ENCODE measurements at places on chromosomes 7 and 10.
A peak's percentile ranks its signal among the peaks of the same experiment; 100 is the strongest.

- no peaks in the 10 kb centered on the region for H3K27me3 ChIP-seq
- H3K36me3 ChIP-seq: peaks cover 23% of the 10 kb centered on the region
- H3K27ac ChIP-seq: no peak overlapping the region
- H3K4me3 ChIP-seq: no peak overlapping the region
- DNase-seq: no peak
Measured at GRCh38 chr7:27611059-27611458, 51.6 kb downstream of the HIBADH start.

DNA sequence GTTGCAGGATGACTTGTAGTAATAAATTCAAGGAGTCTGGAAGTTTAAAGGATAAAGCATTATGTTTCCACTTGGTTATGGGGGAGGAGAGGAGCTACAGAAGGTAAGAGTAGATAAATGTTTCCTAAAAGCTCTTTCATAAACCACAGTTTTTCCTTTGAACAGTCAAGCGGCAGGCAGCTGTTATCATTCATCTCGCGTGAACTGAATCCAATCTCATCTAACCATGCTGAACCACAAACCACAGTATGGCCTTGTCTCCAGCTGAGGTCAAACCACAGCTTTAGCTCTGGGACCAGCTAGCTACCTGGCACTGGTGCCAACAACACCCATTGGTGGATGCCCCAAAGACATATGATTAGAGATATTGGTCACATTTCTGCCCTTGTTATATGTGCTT lies 63.3 kb downstream of the NOC3L start:
- no peak for DNase-seq
- H3K4me3 ChIP-seq: no peak overlapping the region
- no peaks in the 10 kb centered on the region for H3K36me3 ChIP-seq
- H3K27me3 ChIP-seq: no peaks in the 10 kb centered on the region

DNA sequence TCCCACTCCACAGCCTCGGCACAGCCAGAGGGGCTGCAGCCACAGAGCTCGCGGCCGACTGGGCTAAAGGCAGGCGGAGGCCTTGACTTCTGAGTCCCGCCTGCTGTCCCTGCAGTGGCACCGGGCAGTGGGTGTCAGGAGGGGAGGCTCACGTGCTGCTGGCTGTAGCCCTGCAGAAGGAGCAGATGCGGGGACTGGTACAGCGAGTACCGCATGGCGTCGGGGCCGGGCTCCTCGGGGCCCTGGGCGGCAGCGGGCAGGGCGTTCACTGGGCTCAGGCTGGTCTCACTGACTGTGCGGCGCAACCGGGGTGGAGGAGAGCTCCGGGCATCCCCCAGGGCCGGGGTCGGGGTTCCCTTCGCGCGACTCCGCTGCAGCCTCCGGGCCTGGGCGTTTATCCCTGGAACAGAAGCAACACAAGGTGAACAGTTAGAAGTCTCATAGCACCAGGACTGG lies 25.6 kb downstream of the PAPOLB start:
- no peaks in the 10 kb centered on the region for H3K36me3 ChIP-seq
- H3K27me3 ChIP-seq: peaks cover 7% of the 10 kb centered on the region
- no peak overlapping the region for H3K27ac ChIP-seq
- H3K4me1 ChIP-seq: peaks cover 18% of the 10 kb centered on the region

- H3K4me1 ChIP-seq: peaks cover 28% of the 10 kb centered on the region
- no peaks in the 10 kb centered on the region for H3K36me3 ChIP-seq
- peak overlapping the region; percentile 7 for H3K27ac ChIP-seq
- peaks cover 3% of the 10 kb centered on the region for H3K27me3 ChIP-seq
- H3K4me3 ChIP-seq: no peak overlapping the region
Measured at GRCh38 chr10:60350400-60350799, 39.3 kb downstream of the ANK3 start.

GRCh38 chr10:126872768-126873167 lies 32.5 kb upstream of the DOCK1 start:
- no peak overlapping the region for H3K27ac ChIP-seq
- DNase-seq: no peak
- peaks cover 12% of the 10 kb centered on the region for H3K27me3 ChIP-seq
- peaks cover 28% of the 10 kb centered on the region for H3K4me1 ChIP-seq
- no peaks in the 10 kb centered on the region for H3K36me3 ChIP-seq

- peaks cover 11% of the 10 kb centered on the region for H3K27me3 ChIP-seq
- no peak overlapping the region for H3K4me3 ChIP-seq
- H3K4me1 ChIP-seq: peaks cover 12% of the 10 kb centered on the region
- no peak for DNase-seq
- H3K27ac ChIP-seq: no peak overlapping the region
Measured at GRCh38 chr7:5255832-5256231, 26.9 kb upstream of the SLC29A4 start.

All from nephron progenitor cell (in vitro differentiated cells).